ENCODE measurements at places on chromosomes 11 and 22.

DNA sequence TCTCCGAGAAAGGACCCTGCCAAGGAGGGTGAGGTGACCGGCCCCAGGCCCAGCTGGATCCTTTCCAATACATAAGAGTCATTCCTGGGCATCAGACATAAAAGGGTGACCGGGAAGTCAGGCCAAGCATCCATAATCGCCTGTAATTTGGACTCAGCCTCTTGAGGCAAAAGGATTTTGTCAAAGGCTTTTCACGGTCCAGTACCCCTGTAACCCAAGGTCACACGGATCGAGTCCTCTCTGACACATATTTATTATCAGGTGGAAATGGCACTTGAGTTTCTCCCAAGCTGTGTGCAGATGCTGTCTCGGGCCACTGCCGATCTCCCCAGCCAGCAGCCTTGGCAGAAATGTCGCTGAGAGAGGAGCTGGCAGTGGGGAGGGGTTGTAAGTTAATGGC, 556.5 kb downstream of the MN1 start:
- DNase-seq, result no peak

- DNase-seq, result no peak
These were observed 16.9 kb downstream of the TSPAN4 start for GRCh38 chr11:859394-860131.

DNA sequence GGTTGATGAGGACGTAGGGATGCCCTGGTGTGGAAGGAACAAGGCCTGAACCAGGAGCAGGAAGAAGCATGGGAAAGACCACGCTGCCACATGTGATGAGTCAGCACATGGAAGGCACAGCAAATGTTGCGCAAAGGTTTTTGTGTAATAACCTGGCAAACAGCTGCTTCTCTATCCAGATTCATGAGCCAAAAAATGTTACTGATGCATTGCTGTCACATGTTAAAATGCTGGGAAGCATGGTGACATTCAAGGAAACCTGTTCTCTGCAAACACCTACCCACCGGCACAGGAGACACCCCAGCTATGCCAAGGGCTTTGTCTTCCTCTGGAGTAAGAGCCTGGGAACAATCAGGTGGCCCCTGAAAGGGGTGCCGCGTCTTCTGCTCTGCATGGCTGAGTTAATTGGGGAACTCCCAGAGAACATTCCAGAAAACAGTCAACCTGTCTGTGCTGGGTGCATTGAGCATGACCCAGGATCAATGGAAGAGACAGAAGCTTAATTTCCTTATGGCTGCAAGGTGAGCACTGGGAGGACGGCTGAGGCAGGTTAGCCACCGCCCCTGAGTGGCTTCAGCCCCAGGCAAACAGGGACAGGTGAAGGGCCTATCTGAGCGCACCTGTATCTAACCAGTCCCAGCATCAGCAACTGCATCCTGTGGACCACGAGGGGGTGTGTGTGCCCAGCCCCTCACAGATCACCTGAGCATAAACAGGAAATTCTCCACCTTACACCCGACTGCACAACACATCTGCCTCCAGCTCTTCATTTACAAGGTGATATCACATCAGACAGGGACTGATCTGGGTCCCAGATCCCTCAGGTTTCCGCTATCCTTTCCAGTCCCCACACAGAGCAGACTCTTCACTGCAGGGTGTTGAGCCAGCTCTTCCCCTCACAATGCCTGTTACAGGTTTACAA, 108.4 kb downstream of the GGTLC2 start:
- DNase-seq, result no peak

DNA sequence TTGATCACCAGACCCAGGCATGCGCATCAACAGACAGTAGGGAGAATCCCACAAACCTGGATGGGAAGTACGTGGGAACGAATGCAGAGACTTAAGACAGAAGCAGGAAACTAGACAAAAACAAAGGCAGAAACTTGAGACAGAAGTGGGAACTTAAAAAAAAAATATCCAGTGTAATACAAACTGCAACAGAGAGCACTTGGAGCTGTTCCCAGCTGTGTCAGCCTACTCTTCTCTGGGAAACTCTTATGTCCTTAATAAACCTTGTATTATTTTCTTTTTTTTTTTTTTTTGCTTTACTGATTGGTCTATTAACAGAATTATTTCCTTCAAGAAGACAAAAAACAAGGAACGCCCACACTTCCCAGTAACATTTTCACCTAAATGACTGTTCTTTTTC, 1818.1 kb upstream of the RAG2 start:
- no peak for DNase-seq

- DNase-seq, result no peak
These were observed 6.7 kb upstream of the OR5I1 start for GRCh38 chr11:55942785-55943392.

DNA sequence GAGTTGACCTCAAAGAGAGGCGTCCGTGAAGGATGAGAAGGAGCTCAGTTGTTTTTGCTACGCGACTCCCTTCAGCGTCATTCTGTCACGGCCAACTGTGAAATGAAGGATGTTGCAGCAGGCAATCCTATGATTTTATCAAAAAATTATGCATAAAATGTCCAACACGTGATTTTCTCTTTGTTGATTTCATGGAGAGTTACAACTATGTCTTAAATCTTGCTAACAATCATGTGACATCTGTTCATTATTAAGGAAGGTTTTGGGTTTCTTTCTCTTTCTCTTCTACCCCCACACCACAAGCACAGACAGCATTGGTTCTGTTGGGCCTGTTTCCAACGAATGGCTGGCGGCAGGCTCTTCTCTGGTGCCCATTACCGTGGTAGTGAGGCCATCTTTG, 3.7 kb downstream of the KRTAP5-4 start:
- no peak for DNase-seq

- no peak for DNase-seq
These were observed 6.0 kb upstream of the TUBA8 start for GRCh38 chr22:18104566-18104965.

DNA sequence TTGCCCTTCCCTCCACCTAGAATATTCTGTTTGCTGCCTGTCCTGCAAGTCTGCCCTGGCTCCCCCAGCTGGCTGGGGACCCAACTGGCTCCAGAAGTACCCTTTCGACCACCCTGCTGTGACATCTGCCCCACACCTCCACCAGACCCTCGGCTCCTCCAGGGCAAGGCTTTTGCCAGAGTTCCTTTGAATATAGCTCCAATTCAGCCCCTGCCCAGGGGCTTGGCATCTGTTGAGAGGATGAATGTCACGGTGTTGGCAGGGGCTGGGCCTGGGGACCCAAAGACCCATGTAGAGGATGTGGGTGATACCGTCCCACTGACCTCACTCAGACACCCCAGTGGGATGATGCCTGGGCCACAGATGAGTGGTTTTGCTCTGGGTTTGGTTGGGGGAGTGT, 4.0 kb downstream of the NLRP6 start:
- DNase-seq, result no peak

DNA sequence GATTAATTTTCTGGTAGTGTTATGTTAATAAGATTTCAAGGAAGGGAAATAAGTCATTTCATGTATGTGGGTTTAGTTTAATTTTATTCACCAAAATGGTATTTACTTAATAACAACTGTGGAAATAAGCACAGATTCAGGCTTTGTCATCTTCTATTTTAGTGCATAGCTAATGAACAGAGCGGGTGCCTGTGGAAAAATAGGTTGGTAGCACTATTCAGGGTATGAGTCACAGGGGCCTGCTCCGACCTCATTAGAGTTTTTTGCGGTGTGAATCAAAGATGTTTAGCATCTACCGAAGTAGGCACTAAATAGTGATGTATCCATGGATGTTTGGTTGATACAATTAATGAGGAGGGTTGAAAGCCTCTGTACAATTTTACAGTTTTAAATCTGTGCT, 78.2 kb downstream of the FAT3 start:
- no peak for DNase-seq

DNA sequence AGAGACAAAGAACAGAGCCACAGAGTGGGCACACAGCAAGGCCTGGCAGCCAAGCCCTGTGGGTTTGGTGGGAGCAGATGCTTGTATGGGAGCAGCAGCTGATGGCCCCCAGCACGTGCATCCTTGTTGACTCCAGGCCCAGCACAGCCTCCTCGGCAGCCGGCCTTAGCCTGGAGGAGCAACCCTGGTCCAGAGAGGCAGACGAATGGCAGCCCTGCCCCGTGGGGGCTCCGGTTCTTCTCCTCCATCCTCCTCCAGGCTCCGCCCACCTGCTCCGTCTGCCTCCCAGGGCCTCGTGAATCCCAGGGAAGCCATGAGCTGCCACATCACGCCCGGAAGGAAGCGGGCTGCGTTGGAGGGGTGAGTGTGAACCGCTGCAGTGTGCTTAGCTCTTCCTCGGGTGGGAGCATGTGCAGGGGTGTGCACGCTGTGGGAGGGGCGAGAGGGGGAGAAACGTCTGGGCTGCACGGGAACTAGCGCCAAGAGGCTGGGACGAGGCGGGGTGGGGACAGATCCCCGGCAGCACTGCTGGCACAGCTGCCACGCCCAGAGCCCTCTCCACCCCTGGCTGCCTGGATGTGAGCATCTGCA, 36.3 kb upstream of the JAM3 start:
- no peak for DNase-seq

DNA sequence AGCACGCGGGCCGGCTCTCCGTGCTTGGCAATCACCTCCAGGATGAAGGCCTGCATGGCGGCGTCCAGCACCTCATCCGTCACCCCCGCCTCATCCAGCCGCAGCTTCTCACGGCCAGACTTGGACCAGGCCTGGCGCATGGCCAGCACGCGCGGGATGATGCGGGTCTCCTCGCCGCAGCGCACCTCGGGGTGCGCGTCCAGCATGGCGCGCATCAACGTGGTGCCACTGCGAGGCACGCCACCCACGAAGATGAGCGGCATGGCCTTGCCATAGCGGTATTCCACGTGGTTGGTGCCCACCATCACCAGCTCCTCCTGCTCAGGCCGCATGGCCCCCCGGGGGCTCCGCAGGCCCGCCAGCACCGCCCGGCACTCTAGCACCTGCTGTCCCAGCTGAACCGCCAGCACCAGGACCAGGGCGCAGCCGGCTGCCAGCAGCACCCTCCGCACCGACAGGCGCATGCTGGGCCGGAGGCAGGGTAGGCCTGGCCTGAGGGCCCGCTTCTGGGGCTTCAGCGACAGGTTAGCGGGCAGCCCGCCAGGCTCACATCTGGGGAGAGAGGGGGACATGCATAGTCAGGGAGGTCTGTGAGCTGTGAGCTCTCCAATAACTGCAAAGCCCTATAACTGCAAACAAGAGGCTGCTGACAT, 29.0 kb upstream of the TFIP11 start:
- DNase-seq, result no peak

GRCh38 chr11:72831521-72832300, 17.5 kb downstream of the ATG16L2 start:
- DNase-seq, result no peak

DNA sequence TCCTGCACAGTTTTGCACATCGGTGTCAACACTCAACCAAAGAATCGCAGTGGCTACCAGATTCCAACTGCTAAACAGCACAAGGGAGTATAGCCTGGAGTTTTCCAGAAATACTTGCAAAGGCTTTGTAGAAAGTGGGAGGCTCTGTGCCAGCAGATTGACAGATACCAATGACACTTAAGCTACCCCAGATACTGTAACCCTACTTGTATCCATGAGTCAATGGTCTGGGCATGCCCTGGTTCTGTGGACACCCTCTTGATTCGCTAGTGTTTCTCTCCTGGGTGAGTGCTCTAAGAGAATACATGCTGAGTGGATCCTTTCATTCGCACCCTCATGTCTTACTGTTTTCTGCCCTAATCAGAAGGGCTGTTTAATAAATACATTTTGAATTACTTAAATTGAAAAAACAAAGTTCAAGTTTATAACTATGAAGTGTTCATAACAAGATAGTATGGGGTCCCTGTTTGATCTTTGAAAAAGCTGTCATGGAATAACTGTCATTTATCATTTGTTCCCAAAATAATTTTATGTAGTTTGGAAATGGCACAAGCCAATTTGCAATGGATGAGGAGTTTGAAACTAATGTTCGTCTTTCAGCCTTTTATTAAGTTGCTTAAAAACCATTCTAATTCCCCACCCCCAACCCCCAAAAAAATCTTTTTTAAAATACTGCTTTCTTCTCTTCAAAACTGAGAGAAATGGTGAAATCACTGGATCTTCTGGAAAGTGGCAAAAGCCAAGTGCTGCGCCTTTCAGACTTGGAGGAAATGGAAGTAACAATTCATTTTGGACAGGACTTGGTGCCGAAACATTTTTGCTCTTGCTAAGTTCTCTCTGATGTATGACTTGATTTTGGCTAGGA, 600.5 kb upstream of the TENM4 start:
- no peak for DNase-seq
